ENCODE measurements at places on chromosomes 7 and 10. TPM values are rescaled to one million over a fixed set of nuclear protein-coding genes. Genes with fewer than 3 reads are reported as not detected.
A peak's percentile ranks its signal among the peaks of the same experiment; 100 is the strongest.

SLC18A3 gene
- not detected for polyA plus RNA-seq

GRCh38 chr7:111647881-111648280, 85.6 kb upstream of the IMMP2L start:
- DNase-seq: no peak

SRRT gene
- 152 TPM for polyA plus RNA-seq

- DNase-seq: no peak
Measured at GRCh38 chr7:82325416-82325815, 118.2 kb downstream of the CACNA2D1 start.

SEMA3E gene
- 3.0 TPM for polyA plus RNA-seq

C10orf53 gene
- not detected for polyA plus RNA-seq

- DNase-seq: no peak
Measured at GRCh38 chr7:117324960-117325359, 2.1 kb upstream of the WNT2 start.

- DNase-seq: no peak
Measured at GRCh38 chr7:112050250-112050881, 155.8 kb downstream of the DOCK4 start.

GRCh38 chr10:103265717-103266329, 11.1 kb upstream of the INA start:
- DNase-seq: peak; percentile 77

EN2 gene
- 0.04 TPM for polyA plus RNA-seq

ZNF853 gene
- 16.4 TPM for polyA plus RNA-seq

DNA sequence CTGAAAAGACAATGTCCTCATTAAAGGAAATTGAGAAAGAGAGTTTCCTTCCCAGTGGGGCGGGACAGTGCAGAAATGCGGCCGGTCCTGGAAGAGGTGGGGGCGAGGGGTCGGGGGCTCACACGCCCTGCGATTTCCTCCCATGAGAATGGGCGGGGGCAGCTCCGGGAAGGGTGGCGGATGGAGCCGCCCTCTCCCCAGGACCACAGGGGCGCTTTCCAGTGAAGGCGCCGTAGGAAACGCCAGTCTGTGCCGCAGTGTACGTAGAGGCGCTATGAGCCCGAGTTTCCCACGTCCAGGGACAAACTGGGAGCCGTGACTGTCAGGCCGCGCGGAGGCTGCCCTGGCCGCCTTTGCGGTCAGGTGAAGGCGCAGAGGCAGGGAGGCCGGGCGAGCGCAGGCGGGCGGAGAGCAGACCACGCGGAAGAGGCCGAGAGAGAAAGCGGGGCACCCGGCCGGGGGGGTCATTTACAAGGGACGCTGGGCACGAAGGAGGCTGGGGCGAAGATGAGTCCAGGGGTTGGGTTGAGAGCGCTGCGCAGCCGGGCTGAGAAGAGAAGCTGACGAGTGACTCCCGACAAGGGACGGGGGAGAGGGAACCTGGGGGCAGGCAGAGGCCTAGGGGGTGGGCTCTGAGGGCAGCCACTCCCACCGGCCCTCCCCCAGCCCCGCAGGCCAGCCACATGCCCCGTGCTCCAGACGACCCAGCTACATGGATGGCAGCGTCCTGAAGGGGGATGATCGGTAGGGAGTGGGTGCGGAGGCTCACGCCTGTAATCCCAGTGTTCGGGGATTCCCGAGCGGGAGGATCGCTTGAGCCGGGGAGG, 45.0 kb downstream of the ALOX5 start:
- DNase-seq: peak; percentile 59

DNA sequence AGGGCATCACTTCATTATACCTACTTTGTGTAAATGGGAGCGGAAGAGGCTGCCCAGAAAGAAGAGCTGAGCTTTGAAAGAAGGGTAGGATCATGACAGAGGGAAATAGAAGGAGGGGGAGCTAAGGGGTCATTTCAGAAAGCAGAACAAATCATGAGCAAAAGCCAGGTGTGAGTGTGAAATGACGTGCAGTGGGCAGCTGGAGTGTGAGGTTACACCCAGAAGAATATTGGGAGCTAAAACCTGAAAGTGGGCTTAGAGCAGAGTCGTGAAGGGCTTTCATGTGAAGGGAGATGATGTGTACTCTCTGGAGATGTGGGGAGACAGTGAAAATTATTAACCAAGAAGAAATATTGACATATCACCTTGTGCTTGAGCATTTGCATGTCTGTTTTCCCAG, 245.0 kb upstream of the YAE1 start:
- no peak for DNase-seq

DNA sequence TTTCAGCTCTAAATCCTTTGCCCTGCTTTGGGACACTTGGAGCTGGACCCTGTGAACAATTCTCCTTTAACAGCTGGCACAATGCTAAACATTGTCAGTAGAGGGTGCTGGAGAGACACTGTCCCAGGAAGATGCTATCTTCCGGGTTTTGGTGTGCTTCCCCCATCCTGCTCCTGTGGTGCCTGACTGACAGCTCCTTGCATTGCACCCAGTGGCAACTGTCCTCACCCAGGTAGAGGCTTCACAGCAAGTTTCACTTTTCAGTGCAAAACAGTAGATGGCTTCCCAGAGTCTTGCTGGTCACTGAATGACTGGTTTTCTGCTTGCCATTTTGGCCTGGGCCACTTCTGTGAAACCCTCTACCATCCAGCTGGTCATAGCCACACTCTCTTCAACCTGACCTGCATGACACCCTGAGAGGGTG, 77.3 kb downstream of the CDC14C start:
- no peak for DNase-seq

DNA sequence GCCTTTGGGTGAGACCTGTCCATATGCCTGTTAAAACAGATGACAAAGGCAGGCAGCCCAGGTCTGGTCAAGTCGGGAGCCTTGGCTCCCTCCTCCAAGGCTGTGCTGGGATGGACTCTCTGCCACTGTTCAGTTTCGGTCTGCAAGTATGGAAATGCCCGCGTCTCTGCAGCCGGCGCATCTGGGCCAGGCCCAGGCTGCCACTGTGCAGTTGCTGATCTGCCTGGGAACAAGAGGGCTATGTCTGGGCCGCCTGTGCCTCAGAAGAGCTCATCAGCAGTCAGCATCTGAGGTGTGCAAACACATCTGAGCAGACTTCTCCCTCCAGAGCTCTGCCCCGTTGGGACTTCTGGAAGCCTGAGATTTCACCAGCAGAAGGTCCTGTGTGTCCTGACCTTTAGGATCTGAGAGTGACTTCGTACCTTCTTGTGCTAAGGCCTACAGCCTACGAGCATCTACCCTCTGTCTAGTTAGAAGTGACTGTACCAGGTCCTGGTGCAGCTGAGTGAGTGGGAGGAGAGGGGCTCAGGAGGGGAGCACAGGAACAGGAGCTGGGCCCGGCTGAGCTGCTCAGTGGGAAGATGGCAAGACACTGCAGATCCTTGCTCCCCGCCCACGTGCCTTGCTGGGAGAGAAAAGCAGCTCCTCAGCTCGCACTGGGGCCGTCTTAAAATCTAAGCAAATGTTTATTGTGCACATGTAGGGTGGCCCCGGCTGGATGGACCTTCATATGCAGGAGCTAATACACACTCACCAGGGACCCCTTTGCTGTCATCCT, 50.9 kb downstream of the DOCK1 start:
- no peak for DNase-seq

DNA sequence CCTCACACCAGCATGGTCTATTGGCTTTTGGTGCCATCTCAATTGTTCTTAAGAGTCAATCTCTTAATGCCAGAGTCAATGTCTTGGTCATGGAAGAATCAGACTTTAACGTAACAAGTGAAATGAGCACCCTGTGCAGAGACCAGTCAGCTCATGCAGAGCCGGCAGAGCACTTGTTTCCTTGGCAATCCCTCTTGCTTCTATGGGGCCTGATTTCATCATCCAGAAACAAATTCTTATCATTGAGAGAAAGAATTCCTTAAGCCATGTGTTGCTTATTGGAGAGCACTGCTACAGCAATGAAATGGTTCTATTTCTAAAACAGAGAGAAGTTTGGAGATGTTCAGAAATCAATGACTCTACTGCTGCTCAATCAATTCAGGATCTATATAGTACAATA, 212.8 kb downstream of the IPMK start:
- no peak for DNase-seq

- no peak for DNase-seq
Measured at GRCh38 chr7:138097064-138097741, 20.9 kb downstream of the AKR1D1 start.

BTBD16 gene
- polyA plus RNA-seq: 0.66 TPM

TBC1D12 gene
- polyA plus RNA-seq: 26.9 TPM

GRCh38 chr7:150977382-150978125, 567 bp downstream of the KCNH2 start:
- DNase-seq: no peak

VSTM4 gene
- polyA plus RNA-seq: 15.0 TPM

DNA sequence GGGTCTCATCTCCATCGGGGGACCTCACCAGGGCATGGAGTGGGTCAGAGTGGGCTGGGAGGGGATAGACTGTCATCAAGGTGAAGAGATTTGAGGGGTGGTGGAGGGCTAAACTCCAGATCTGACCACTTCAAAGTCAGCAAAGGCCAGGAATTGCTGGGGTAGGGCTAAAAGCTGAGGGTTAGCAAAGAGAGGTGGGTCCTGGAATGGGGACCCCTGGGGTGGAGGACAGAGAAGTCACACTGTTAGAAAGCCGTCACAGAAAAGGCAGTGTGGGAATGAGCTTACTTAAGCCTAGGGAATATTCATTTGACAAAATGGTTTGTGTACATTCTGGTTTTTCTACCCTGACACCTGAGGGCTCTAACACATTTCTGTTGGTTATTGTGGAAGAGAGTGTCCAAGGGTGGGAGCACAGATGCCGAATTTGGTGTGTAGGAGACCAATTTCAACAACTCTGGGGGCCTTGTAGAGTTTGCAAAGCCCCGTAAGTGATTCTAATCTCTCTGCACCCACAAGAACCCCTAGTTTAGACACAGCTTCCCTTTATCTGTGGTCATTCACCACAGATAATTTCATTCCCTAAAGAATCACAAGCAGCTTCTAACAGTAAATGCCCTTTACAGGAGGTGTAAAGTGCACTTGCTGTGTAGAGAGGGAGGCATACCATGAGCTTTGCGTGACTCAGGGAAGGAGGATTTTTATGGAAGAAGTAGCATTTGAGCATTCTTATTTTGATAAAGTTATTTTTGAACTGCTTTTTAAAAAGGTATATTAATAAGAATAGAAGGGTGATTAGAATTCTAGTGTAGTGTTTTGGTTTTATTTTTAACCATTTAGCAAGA, 6.4 kb downstream of the FBH1 start:
- no peak for DNase-seq

DNA sequence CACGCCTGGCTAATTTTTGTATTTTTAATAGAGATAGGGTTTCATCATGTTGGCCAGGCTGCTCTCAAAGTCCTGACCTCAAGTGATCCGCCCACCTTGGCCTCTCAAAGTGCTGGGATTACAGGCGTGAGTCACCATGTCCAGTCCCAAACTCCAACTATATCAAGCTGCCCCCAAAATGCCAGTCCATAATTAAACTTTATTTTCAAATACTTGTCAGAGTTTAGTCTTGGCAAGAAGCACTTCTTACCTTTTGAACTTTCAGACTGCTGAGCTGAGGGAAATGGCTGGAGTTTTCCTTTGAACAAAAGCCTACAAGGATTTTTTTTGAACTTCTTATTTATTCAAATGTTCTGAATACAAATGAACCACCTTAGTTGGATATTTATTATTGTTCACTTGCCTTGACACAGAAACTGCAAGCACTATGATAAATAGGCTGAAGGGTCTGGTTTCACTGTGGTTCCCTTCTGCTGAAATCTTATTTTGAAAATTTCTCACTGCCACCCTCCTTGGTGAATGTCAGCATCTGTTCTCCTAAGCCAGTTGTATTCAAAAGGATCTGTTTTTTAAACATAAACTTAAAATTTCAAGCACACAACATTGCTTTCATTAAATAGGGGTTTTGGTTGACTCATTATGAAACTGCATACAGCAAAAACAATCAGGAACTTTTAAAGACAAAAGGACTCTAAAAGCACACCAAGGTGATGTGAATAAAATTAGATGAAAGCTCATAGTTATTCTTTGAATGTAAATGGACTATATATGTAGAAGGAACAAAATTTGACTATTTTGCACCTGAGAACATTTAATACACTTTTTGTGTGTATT, 101.7 kb upstream of the SLC26A5 start:
- no peak for DNase-seq

GRCh38 chr10:106111246-106111645, 1053.3 kb downstream of the SORCS1 start:
- DNase-seq: no peak

NKX1-2 gene
- not detected for polyA plus RNA-seq

DNA sequence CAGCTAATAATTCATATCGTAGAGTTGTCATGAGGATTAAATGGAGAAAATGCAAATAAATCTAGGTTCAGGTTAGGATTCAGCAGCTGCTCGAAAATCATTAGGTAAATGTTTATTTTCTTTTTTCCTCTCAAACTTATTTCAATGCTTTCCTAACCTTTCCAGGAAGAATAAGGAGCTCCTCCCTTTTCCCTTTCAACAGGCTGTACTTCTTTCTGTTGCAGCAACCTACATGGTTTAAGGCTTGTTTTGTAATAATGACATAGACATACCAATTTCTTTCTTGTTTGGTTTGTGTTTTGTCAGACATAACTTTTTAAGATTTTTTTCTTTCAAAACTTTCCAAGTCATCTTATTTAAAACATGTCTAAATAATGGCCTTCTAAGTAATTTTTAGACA, 18.2 kb downstream of the GPR141 start:
- no peak for DNase-seq

PRLHR gene
- polyA plus RNA-seq: not detected

NKX2-3 gene
- polyA plus RNA-seq: not detected

GRCh38 chr10:12938271-12938670, 63.2 kb downstream of the CCDC3 start:
- DNase-seq: no peak

SAP25 gene
- 2.7 TPM for polyA plus RNA-seq

DNA sequence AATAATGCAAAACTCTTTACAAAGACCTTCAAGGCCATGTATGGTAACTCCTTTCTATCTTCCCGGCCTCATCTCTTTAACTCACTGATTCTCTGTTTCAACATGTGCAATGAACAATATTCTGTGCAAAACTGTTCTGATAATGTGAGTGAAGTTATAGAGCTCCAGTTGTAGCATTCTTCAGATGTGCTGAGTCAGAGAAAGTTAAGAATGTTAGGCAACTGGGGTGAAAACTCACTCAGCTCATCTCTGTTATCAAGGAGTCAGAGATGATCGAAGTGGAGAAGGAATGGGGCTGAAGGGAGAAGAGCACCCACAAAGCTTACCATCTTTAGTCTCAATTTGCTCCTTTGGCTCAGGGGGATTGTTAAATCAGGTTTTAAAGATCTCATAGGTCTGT, 344.7 kb upstream of the NPSR1 start:
- DNase-seq: no peak

ODAD2 gene
- 0.97 TPM for polyA plus RNA-seq

- no peak for DNase-seq
Measured at GRCh38 chr7:102463841-102464576, 654 bp downstream of the ALKBH4 start.

DNA sequence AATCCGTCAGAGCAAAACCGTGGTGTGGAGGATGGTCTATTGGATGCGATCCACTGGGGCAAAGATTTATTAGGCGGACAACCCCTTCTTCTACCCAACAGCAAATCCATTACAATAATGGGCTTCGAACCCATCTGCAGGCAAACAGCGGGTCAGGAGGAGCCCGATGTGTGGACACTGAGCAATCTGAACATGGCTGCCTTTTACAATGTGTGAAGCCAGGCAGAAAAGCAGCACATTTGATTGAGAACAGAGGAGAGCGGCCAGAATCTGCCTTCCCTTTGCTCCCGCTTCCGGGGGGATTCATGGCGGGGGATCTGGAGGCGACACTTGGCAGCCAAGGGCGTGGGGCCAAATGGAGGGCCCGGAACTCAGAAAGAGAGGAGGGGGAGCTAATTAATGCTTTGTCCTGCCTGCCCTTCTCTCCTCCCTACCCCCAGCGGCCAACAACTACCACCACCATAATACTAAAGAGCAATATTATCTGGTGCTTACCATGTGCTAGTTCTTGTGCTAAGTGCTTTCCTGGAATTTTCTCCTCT, 133.0 kb downstream of the EMX2 start:
- DNase-seq: no peak

MSMB gene
- polyA plus RNA-seq: not detected

Data from right renal pelvis (tissue), 4 donors.